Mammary epithelial cell (primary cell): ENCODE measurements at places on chromosomes 1 and 21.

- peak; percentile 28 for DNase-seq
These were observed 43.0 kb downstream of the ATP6V1G3 start for GRCh38 chr1:198497326-198498102.

GRCh38 chr1:168150283-168150682, 13.6 kb upstream of the GPR161 start:
- no peak for DNase-seq

DNA sequence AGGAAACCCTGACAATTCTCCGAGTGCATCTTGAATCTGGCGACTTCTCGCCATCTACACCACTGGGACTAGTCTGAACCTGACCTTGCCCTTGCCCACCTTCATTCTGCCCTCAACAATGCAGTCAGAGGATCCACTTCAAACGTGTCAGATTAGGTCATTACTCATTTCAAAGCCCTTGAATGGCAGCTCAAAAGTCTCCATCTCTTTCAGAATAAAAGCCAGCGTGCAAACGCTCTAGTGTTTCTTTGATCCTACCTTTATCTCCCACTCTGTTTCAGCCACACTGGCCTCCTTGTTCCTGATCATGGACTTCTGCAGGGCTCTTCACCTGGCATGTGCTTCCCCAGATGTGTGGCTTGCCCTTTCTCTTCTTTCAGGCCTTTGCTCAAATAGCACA, 31.3 kb downstream of the SLC30A1 start:
- no peak for DNase-seq

GRCh38 chr1:30330644-30331043, 392.7 kb downstream of the MATN1 start:
- no peak for DNase-seq

DNA sequence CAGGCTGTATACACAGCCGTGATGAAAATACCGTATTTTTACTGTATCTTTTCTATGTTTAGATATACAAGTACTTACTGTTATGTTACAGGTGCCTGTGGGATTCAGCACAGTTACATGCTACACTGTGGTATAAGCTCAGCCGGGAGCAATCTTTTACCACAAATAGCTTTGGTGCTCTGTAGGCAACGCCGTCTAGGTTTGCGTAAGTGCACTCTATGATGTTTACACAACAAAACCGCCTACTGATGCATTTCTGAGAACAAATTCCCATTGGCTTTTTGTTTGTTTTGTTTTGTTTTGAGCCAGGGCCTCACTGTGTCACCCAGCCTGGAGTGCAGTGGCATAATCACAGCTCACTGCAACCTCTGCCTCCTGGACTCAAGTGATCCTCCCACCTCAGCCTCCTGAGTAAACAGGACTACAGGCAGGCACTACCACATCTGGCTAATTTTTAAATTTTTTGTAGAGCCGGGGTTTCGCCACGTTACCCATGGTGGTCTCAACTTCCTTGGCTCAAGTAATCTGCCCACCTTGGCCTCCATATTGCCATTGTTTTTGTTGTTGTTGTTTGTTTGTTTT, 81.0 kb downstream of the SCCPDH start:
- DNase-seq = no peak

DNA sequence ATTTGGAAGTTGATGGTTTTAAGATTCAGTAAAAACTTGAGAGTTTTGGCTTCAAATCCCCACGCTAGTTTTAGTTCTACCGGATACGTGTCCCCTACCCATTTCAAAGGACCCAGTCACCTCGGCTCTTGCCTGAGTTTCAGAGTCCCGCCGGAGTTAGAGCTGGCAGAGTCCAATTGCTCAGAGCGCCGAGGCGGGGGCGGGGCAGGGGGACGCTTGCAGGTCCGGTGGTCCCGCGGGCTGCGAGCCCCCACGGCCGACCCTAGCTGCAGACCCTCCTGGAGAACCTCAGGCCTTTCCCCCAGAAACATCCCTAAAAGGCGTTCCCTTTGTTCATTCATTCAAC, 765 bp upstream of the VPS45 start:
- DNase-seq = no peak

DNA sequence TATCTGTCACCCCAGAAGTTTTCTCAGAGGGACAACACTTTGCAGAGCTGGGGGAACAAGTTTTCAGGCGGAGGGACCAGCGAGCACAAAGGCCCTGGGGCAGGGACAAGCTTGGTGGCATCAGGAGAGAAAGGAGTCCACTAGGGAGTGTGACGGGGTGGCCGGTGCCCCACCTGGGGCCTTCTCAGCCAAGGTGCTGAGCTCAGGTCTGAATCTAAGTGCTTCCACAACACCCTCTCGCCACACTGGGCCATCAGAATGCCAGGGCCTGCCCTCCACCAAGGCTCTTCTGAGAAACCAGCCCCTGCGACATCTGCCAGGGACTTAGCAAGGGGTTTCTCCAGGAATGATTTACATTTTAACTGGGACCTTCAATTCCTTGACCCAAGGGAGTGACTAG, 7.8 kb upstream of the TNFRSF8 start:
- DNase-seq = no peak

DNA sequence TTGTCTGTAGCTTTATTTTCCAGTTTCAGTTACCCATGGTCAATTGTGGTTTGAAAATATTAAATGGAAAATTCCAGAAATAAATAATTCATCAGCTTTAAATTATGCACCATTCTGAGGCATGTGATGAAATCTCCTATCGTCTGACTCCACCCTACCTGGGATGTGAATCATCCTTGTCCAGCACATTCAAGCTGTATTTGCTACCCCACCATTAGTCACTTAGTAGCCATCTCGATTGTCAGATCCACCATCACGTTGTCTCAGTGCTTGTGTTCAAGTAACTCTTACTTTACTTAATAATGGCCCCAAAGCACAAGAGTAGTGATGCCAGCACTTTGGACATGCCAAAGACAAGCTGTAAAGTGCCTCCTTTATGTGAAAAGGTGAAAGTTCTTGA, 4.0 kb downstream of the STPG1 start:
- DNase-seq = peak; percentile 91

DNA sequence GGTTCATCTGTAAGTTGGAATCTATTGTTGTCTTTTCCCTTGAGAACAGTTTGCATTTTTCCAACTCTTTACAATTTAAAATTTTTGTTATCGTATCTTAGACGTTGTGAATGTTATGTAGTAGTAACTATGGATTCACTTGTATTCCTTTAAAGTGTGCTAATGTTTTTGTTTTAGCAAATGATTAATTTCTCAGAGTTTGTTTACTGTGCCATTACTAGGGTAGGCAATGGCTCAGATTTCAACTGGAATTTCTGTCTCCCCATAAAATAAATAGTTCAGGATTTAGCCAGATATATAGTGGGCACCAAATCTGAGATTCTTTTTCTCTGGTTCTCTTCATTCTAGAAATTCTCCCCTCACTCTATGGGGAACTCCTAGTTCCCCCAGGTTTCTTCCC, 896.5 kb downstream of the PLA2G4A start:
- no peak for DNase-seq

DNA sequence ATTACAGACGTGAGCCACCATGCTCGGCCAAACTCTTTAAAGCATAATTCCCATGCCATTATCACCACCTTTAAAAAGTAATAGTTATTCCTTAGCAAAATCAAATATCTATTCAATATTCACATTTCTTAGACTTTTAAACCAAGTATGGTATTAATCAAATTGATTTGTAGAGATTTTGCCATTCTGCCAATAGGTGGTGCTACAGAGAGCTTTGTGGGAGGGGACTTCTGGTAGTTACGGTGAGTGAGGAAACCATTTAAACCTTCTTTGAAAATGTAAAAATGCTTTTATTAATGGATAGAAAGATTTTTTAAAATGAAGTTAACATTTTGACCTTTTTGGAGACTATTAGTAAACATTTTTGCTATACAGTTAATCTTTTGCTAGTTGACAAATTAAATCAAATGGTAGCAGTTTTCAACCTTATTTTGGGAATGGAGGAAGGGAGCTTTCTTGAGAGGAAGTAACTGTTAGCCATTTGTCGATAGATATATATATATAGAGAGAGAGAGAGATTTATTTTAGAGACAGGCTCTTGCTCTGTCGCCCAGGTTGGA, 19.3 kb downstream of the IARS2 start:
- DNase-seq = peak; percentile 3

DNA sequence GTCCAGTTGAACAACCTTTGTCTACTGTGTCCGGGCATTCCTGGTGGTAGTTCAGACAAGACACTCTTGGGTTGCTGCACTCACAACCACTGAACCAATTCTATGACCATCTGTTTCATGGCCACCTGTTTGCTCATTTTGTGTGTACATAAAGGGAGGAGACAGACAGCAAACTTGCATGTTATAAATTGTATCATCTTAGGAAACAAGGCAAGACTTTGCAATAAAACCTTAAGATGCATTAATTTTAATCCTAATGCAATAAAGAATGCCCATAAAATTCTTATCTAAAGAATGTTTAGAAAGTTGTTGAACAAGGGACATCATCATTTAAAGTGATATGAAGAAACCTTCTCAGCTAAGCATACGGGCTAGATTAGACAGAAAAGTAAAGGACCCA, 34.8 kb downstream of the ADAM30 start:
- DNase-seq = no peak

DNA sequence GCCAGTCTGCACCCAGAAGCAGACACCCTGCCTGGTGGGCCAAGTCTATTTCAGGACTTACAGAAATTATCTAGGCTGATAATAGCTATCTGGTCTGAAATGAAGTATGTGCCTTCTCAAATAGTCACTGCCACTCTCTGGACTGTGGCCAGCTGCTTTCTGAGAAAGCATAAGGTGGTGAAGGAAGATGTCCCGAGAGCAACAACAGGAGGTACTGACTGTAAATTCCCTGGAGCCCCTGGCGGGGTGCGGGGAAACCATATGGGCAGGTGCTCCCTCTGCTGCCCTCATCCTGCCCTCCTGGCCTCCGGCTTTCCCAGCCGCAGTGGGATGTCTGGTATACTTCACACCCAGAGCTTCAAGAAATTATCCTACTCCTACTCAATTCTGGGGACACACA, 86.8 kb downstream of the TGFBR3 start:
- no peak for DNase-seq

DNA sequence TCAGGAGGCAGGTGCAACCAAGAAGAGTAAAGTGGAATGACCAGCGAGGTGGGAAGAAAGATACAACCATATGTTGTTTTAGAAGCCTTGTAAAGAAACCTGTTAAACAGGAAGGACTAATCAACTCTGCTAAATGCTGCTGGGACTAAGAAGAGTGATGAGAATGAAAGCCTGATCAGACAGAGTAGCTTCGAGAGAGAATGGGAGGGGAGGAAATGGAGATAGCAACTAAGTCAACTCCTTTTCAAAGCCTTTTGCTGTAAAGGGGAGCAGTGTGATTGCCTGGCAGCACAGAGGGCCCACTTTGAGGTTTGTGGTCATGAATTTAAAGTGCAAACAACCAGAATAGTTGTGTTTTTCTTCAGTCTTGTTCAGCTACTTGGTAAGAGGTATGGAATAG, 31.4 kb downstream of the SLC30A7 start:
- DNase-seq = no peak

DNA sequence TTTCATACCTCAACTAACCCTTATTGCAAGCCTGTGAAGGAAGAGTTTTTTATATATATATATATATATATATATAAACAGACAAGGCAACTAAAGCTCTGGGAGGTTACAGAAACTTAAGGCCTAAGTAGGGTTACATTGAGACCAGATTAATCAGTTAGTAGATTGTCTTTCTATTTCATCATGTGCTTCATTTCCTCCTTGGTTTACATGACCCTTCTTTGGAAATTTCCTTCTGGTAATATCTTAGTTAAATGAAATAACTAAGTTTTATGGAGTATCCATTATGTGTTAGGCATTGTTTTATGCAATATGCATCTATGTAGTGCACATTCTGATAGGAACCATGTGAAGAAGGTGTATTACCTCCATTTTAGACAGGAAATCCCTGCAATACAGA, 112.7 kb downstream of the FGGY start:
- DNase-seq = no peak

DNA sequence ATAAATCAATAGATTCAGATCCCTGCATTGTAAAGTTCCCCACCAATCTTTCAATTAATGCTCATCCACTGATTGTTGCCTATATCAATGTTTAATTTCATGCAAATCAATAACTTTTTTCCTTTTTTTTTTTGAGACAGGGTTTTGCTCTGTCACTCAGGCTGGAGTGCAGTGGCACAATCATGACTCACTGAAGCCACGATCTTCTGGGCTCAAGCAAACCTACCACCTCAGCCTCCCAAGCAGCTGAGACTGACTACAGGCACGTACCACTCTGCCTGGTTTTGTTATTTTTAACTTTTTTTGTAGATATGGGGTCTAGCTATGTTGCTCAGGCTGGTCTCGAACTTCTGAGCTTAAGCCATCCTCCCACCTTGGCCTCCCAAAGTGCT, 25.7 kb downstream of the DIO1 start:
- DNase-seq = peak; percentile 16

DNA sequence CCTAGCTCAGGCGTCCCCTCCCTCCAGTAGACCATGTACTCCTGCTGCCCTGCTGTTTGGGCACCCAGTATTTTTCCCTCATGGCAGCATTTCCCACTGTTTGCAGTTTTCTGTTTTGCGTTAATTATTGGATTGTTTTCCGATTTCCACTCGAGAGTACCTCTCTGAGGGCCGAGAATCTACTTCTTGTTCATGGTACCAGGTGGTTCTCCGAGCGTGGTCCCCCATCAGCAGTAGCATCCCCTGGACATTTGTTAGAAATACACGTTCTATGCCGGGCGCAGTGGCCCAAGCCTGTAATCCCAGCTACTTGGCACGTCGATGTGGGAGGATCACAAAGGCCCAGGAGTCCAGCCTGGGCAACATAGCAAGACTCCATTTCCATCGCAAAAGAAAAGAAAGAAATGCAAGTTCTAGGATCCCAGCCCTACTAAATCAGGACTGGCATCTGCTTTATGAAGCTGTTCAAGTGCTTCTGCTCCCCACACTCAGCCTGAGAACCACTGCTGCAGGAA, 690 bp downstream of the RRP1 start:
- no peak for DNase-seq

DNA sequence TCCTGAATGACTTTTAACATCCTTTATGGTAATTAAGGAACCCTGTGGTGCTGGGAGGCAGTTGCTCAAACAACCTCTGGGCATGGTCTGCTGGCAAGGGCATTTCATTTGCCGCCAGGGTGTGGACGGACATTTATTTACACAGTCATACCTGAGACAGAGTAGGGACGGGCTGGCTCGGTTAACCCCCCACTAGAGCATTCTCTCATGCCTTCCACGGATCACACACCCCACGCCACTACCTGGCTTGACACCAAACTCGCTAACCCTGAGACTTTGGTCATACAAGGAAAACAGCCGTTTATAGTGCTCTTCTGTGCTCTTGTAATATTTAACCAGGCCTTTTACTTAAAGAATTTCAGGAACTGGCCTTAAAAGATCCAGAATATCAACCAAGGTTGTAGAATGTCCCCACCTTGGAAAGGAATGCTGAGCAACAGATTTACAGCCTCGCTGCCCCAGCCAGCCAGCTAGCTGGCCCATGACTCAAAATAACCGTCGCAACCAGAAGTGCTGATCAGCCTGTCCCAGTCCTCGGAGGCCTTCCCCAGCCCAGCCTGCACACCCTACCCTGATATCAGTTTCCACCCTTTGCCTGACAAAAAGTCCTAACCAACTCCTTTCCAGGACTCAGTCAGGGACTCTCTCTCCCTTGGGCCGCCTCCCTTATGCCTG, 6.5 kb upstream of the PDXK start:
- DNase-seq = peak; percentile 66
